ENCODE measurements at places on chromosomes 3 and 15. TPM values are rescaled to one million over a fixed set of nuclear protein-coding genes. Genes with fewer than 3 reads are reported as not detected.
A peak's percentile ranks its signal among the peaks of the same experiment; 100 is the strongest.

DNA sequence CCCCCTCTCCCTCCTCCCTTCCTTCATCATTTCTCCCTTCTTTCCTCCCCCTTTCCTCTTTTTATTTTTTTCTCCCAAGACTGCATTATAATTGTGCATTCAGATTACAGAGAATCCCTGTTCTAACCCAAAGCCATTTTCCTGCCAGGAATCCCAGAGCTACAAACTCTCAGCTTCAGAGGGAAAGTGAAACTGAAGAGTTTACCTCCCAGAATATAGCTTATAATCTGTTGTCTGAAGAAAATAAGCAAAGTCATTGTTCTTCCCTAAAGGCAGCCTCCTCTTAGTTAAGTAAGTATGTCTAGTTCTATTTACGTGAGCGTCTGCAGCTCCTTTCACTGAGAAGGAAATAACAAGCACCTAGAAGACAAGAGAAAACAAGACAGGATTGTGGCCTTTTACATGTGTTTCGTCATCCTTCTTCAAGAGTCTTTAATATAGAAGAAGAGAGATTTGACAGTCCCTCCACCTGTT, 97.2 kb downstream of the CHST2 start:
- no peak for DNase-seq

DNA sequence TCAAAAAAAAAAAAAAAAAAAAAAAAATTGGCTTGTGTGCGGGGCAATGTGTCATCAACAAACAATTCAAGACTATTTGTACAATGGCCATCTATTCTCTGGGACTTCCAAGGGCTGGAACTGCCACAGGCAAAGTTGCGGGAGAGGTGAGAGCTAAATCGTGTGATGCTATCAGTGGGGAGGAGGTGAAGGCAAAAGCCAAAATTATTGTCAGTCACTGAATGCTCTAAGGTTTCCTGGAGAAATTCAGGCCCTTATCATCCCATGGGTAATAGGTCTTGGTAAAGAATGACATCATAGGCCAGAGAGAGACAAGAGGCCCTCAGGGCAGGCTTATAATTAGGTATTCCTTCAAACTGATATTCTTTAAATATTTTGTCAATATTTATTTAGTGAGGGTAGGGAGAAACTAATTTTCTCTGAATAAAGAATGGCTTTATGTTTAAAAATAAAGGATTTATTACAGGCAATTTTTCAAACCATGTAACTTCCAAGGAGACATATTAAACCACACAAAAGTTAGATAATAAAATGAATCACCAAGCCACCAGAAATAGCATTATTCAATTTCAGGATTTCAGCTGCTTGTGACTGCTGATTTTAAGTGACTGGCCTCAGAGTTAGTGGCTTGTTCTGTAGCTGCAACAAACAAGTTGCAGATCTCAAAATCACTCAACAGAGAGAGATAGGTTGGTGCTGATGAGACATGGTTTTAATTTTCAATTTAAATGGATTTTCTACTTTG, 226.3 kb upstream of the MRPL3 start:
- DNase-seq: no peak

GRCh38 chr3:11651900-11652299, 8.2 kb upstream of the VGLL4 start:
- no peak for DNase-seq

DNA sequence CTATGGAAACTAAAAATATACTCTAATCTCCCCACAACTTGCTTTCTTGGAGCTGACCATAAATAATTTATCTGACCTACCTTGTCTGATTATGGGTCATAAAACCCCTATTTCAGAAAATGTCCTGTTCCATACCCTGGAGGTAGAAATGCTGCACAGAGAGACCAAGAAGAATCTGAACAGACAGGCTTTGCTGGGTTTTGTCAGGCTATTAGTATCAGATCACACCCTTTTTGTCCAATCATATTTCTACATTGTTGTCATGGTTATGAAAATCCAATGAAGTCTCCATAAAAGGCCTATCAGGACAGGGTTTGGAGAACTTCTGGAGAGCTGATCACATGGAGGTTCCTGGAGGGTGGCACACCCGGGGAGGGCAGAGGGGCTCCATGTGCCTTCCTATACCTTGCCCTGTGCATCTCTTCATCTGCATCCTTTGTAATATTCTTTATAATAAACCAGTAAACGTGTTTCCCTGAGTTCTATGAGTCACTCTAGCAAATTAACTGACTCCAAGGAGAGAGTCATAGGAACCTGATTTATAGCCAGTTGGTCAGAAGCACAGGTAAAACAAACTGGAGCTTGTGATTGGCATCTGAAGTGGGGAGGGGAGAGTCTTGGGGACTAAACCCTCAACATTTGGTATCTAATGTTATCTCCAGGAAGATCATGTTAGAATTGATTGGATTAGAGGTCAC, 58.1 kb downstream of the NGLY1 start:
- no peak for DNase-seq

DNA sequence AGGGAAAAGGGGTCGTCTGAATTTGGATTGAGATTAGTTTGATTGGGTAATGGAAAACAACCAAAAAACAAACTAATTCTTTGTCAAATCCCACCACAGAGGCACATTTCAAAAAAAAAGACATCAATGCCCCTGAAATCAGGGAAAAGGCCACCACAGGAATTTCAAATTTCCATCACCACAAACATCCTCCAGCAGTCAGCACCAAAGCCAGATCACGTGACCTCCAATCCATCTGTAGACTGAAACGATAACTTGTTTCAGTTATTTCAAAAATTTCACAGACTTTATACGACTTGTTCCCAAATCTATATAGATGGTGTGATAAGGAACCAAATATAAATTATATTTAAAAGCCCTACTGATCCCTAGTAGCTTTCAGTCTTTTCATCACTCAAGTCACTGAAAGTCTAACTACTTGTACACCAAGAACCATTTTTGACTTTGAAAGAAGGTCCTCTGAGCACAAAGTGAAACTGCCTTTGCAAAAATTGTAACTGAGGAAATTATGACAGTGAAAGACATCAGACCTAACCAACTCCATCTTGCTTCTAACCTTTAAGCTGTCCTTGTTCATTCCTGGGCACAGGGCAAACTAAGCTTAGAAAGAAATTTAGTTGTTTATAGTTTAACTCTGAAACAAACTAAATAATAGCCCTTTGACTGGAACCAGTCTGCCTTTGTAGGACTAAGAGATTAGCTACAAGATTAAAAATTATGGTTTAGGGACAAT, 48.1 kb upstream of the PLCL2 start:
- no peak for DNase-seq

- DNase-seq: peak; percentile 78
Observed at GRCh38 chr15:74950078-74950908, 6.3 kb downstream of the RPP25 start.

DNA sequence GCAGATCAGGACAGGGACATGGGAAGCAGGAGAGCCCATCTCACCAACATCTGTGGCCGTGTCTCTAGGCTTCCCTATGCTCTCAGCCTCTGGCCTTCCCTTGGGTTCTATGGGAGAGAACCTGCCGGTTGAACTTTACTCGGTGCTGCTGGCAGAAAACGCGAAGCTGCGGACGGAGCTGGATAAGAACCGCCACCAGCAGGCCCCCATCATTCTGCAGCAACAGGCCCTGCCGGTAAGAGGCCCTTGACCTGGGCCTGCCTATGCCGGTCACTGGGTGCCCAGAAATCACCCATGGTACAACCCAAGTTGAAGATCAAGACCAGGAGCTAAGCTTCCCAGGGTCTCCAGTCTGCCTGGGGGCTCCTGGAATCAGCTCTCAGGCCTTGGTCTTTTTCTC, 34.8 kb downstream of the CYP11A1 start:
- no peak for DNase-seq

GRCh38 chr3:177792311-177793030, 595.2 kb upstream of the TBL1XR1 start:
- no peak for DNase-seq

GRCh38 chr3:38458796-38459498, 5.3 kb downstream of the ACVR2B start:
- no peak for DNase-seq

DNA sequence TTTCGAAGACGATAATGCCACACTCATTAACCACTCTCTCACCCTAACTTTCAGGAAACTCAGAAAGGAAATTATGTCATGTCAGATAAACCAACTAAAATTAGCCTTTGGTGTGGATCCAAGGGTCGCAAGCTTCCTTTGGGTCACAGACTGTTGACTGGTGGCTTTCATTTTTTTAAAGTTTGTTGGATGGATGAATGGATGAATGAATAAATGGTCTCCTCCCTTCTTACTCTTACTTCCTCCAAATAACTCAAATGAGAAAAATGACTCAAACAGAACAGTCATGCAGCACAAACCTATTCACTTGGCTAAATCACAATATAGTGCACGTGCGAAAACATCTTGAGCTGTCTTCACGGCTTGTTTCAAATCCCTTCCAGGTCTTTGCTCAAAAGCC, 82.9 kb upstream of the HACD2 start:
- DNase-seq: no peak

DNA sequence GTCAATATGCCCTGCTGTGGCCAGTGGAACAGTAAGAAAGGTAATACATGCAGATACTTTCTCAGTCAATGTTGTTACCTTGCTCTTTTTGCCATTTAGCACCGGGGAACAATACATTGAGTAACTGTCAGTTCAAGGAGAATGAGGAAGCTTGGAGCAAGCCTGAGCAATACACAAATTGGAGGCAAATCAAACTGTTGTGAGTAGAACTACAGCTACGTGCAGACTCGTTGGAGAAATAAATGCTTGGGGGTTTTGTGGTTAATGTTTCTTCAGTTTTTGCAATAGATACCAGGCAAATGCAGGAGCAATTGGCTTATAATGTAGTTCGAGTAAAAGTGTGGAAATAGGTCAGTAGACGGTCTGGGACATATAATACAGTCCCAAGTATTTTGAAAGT, 587.3 kb upstream of the ROBO1 start:
- DNase-seq: no peak

GRCh38 chr3:189272500-189273119, 100.8 kb downstream of the TPRG1 start:
- DNase-seq: no peak

DNA sequence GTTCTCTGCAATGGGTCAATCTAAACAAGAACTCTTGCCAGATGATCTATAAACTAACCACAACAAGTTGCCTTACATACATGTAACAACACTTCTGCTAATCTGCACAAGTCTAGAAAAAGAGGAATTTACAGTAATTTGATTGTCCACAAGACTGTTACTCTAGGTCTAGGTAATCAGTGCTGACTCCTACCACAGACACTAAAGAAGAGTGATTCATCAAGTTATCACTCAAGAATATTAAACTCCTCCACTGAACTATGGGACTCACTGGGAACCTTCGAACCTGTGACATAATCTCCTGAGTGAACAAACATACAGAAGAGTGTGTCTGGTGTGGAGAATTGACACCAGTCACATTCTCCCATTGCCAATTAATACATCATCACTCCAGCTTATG, 138.3 kb downstream of the ANXA2 start:
- no peak for DNase-seq

GRCh38 chr3:117557464-117558090, 848.0 kb downstream of the TUSC7 start:
- no peak for DNase-seq

DNA sequence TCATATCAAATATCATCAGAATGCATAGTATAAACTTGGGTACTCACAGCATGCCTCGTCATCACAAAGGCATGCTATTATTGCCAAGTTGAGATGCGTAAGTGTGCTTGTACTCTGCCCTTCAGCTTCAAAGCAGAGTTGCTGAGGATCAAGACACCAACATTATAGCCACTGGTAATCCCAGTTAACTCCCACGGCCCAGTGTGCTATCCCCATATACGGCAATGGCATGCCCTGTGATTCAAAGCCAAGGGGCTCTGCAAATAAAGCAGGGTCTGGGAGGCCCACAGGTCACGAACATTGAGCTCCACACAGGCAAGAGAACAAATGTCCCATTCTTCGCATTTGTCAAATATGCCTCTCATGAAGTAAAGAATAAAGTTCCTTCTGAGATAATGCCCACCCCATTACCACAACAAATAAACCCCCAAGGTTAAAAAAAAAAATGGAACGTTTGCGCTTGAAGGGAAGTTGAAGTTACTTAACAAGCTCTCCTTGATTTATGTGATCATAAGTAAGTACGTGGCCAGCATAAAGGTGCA, 298.1 kb upstream of the NECTIN3 start:
- no peak for DNase-seq

DNA sequence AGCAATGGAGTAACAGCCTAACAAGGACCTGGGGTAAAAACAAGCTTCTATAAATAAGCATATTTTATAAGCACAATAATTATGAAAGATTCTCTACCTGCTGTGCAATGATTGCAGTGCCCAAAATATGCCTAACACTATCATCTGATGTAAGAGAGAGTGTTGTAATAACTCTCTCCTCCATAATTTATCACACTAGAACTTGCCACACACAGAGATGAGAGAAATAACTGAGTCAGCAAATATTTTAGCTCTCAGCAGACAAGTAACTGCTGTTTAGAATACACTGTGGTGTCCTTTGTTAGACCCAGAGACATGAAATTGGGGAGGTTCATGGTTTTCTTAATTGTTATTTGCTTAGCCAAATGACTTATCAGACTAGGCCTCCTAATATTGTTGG, 105.3 kb upstream of the ACP3 start:
- no peak for DNase-seq

Gene AGBL1
- total RNA-seq: 0.02 TPM

Gene MRAS
- total RNA-seq: 1.7 TPM

Gene NANOGP8
- not detected for total RNA-seq

Gene NTRK3
- not detected for total RNA-seq

Gene HRH1
- 4.5 TPM for total RNA-seq

Gene PPP1R2
- 26.9 TPM for total RNA-seq

Gene CLDN16
- 0.78 TPM for total RNA-seq
